ENCODE measurements at places on chromosomes 1 and 21.

- DNase-seq, result no peak
Measured at GRCh38 chr1:102967786-102968185, 140.5 kb downstream of the COL11A1 start.

DNA sequence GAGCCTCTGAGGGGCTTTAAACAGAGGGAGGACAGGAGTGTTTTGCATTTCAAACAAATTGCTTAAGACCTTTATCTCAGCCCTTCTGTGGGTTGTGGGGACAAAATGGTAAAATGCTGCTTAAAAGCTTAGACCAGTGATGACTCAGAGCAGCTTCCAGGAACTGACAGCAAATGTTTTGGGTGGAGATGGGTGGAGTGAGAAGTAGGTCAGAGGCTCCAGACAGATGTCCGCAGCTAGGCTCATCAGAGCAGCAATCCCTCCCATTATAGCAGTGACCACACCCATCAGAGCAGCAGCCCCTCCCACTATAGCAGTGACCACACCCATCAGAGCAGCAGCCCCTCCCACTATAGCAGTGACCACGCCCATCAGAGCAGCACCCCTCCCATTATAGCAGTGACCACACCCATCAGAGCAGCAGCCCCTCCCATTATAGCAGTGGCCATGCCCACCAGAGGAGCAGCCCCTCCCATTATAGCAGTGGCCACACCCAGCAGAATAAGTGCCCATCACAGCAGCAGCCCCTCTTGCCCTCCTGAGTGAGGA lies 532.2 kb downstream of the MATN1 start:
- peak; percentile 18 for DNase-seq

GRCh38 chr1:64043976-64044375 lies 159.4 kb upstream of the UBE2U start:
- no peak for DNase-seq

- DNase-seq, result no peak
Measured at GRCh38 chr1:230188826-230189225, 121.8 kb downstream of the GALNT2 start.

DNA sequence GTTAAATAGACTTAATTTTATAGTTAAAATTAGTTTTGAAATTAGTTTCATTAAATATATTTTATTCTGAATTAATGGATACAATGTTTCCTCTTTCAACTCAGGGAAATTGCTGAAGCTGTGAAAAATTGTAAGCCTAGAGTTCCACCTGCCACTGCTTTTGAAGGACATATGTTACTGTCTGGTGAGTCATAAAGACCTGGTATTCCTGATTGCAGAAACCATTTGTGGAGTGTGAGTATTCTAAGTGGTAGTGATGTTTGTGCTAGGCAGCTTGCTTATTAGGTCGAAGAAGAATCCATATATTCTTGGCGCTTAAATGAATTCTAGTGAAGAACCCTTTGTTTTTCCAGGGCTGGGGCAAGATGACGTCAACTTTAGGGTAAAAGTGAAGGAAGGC lies 34.0 kb downstream of the MTR start:
- no peak for DNase-seq

GRCh38 chr1:60895252-60895651 lies 187.1 kb upstream of the NFIA start:
- DNase-seq, result no peak

GRCh38 chr21:27339902-27340301 lies 373.0 kb upstream of the ADAMTS5 start:
- no peak for DNase-seq

- no peak for DNase-seq
Measured at GRCh38 chr1:66275083-66275482, 258.9 kb upstream of the SGIP1 start.

DNA sequence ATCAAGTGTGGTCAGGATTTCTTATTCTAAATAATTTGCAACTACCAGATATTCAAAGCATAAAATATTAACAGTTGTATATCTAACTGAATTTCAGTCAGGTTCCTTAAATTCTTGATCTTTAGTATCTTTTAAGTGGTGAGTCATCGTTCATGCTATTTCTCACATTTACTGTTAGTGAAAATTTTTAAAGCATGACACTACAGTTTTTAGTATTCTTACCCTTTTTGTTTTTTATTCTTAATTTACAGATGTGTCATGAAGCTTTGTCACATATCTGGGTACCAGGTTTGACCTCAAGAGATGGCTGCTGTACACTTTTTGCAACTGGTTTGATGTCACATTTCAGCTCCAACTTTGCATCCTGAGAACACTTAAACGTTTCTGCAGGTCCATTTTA lies 12.7 kb downstream of the AKIRIN1 start:
- DNase-seq, result no peak

- DNase-seq, result no peak
Measured at GRCh38 chr1:31417148-31417547, 4.1 kb downstream of the SERINC2 start.
